ENCODE measurements at places on chromosomes 6 and 20.

DNA sequence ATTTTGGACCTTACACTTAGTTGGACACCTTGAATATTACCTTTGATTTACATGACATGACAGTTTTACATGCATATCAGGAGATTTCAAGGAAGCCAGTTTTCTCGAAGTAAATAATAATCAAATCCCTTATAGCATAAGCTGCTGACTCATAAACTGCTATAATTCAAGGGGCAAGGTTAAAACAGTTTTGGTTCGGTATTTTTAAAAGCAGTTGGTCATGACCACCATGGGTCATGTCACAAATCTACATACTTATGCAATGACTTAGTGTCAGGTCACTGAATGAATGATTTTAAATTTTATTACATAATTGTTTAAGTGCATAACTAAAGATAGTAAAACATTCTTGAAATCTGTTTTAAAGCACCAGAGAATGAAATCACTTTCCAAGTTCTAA is 158.0 kb downstream of the DST start:
- DNase-seq = no peak

DNA sequence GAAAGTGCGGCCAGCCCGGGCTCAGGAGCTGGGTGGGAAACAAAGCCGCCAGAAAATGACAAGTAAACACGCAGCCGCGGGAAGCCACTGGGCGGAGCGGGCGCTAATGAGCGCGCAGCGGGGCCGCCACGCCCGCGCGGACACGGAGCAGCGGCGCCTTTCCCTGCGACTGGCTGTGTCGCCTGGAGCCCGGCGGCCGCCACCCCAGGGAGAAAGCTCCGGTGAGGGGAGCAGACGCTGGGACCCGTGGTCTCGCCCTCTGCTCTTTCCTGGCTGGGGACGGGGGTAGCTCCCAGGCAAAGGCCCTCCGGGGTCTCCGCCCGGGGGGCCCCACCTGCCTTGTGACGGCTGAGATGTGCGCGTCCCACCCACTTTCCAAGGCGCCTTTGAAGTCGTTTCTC is 54.9 kb downstream of the PRR18 start:
- peak; percentile 56 for DNase-seq

GRCh38 chr6:40753675-40754448 is 166.7 kb upstream of the LRFN2 start:
- DNase-seq = no peak

DNA sequence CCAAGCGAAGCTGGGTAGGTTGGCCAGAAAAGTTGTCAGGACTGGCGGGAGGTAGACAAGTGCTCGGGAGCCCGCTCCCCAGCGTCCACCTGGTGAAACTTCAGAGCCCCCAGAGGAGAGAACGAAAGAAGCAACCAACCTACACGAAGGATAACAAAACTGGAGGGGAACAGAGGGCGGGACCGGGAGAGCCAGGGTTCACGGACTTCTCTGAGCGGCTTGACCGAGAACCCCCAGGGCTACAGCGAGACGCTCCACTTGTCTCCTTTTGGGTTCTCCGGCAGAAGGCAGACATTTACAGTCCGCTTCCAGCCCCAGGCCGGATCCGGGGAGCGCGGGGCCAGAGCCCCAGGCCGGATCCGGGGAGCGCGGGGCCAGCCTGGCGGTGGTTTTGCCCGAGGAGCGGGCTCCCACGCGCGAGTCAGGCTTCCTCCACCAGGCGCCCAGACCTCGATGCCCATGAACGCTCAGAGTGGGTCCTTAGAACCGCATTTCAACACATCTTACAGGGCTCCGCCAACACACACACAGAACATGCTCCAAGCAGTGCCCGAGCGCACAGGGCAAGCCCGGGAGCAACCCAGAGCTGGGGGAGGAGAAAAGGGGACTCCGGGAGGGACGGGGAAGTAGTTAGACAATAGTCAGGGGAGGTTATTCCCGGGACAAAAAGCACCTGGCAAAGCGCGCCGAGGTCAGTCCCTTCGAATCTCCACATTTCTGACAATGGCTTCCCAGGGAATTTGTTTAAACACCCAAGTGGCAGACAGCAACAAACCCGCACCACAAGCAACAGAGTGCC is 1.1 kb downstream of the PTPRK start:
- DNase-seq = peak; percentile 20

DNA sequence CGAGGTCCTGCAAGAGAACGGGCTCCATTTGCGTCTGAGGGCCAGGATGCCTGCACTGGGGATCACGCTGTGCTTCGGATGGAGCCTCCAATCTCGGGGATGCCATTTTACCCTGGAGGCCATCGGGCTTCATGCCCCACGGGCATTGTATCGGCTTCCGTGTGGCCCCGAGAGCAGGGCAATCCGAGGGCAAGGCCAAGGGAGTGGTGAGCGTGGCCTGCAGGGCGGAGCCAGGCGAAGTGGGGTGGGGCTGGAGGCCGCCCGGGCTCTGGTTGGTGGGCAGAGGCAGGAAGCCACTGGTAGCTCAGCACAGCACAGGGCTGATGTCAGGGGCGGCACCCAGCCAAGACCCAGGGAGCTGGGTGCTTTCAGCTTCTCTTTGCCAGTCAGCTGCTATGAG is 57.5 kb upstream of the BHLHE23 start:
- DNase-seq = no peak

- DNase-seq = no peak
These were observed 64.0 kb downstream of the THBS2 start for GRCh38 chr6:169189686-169190085.

Measured in activated naive CD8-positive, alpha-beta T cell treated with anti-CD3 and anti-CD28 coated beads, Interleukin-2, amount 50 U/mL, for 24 hours (primary cell).